ENCODE measurements at places on chromosomes 11 and 22. TPM values are rescaled to one million over a fixed set of nuclear protein-coding genes. Genes with fewer than 3 reads are reported as not detected.

DNA sequence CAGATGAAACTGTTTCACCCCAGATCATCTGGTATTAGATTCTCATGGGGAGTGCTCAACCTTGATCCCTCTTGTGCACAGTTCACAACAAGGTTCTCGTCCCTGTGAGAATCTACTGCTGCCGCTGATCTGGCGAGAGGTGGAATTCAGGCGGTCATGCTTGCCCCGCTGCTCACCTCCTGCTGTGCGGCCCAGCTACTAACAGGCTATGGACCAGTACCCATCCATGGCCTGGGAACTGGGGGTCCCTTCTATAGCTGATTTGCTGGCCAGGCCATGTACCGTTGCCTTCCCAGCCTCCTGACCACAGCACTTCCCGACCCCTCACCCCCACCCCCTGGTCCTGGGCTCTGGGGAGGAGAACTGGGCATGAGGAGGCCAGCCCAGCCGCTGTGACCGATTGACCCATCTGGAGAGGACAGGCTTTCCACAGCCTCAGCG is 2.6 kb downstream of the PHLDA2 start:
- H3K4me1 ChIP-seq, result peaks cover 10% of the 10 kb centered on the region
- H3K36me3 ChIP-seq, result no peaks in the 10 kb centered on the region
- no peak for DNase-seq
- H3K27me3 ChIP-seq, result peaks cover 29% of the 10 kb centered on the region

DNA sequence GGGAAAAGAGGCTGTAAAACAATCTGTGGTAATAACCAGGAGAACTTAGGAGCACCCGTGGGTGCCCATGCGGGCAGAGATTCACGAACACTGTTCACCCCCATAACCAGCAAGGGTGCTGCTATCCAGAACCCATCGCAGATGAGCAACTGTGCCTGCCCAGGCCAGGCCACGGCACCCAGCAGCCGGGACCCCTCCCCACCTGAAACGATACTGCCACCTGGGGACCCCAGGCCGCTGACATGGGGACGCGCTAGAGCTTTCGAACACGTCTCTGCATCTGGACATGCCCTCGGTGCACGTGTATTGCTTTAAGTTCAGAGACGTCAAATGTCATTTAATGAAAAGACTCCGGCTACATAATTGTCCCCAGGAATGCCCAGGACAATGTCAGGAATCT is 14.3 kb upstream of the MUC2 start:
- H3K4me3 ChIP-seq, result no peak overlapping the region
- H3K27me3 ChIP-seq, result no peaks in the 10 kb centered on the region
- DNase-seq, result no peak

- no peaks in the 10 kb centered on the region for H3K36me3 ChIP-seq
- no peaks in the 10 kb centered on the region for H3K27me3 ChIP-seq
- H3K4me3 ChIP-seq, result no peak overlapping the region
- no peaks in the 10 kb centered on the region for H3K4me1 ChIP-seq
- no peak overlapping the region for H3K27ac ChIP-seq
Measured at GRCh38 chr11:6268820-6269219, 9.2 kb downstream of the CCKBR start.

DNA sequence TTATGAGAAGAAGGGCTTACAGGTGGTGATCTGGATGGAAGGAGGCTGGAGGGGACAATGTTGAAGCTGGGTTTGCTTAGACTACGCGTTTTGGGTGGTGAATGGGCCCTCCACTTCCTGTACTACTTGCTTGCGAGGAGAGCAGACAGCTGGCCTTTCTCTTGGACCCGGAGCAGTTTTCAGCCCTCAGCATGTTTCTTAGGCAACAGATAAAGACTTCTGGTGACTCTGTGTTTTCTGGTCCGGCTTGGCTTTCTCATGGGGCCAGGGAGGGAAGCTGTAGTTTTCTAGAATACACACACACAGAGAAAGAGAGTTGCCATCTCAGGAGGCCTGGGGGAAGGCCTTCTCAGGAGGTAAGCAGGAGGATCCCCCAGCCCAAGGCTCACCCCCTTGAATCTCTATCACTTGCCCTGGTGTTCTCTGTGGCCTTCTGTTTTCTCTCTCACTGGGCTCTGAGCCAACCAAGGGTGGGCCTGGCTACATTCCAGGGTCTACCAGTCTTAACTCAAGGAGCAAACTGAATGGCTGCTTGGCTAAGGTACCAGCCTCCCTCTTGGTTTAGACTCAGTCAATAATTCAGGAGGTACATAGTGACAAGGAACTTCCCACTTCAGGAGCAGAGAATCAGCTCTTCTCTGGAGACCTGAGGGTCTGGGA is 2.4 kb downstream of the CCS start:
- H3K4me3 ChIP-seq, result no peak overlapping the region
- peaks cover 13% of the 10 kb centered on the region for H3K36me3 ChIP-seq
- peak overlapping the region; percentile 22 for H3K27ac ChIP-seq
- H3K4me1 ChIP-seq, result peaks cover 10% of the 10 kb centered on the region
- no peaks in the 10 kb centered on the region for H3K27me3 ChIP-seq
- DNase-seq, result peak; percentile 94

Gene LDHAL6A
- total RNA-seq, result not detected

Gene TMPRSS13
- total RNA-seq, result 9.4 TPM

Gene OR2AT4
- not detected for total RNA-seq

Gene SCN3B
- total RNA-seq, result 2.7 TPM

Gene NEAT1
- total RNA-seq, result 912 TPM

Gene ADORA2A
- 10.0 TPM for total RNA-seq

All from lung (tissue), 17 donors.